Amniotic stem cell (primary cell): ENCODE measurements at places on chromosomes 11 and 22.

DNA sequence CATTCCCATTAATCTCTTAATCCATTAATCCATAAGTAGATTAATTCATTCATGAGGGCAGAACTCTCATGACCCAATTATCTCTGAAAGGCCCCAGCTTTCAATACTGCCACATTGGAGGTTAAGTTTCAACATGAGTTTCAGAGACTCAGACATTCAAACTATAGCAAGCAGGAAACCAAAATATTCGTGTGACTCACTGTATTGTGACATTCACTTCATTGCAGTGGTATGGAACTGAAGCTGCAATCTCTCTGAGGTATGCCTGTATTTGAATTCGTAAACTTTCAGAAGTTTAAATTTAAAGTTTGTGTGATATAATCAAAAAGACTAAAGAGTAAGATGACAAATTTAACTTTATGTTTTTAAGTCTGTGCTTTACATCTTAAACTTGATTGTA is 2.9 kb upstream of the OR52J3 start:
- DNase-seq, result no peak

DNA sequence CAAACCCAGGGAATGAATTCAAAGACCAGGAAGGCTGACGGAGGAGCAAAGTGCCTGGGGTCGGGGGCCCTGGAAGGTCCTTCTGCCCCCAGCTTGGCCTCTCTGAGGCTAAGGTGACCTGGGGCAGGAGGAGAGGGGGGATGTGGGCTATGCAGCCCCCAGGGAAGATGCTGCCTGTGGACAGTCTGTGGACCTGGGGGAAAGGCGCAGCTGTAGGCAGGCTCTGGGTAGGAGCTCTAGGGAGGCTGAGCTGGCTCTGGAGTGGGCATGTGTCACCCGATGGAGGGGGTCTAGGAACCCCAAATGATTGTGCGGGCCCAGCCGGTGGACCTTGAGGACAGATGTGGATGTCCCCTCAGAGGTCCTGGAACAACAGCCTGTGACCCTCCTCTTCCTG is 42.8 kb downstream of the WNT7B start:
- no peak for DNase-seq

DNA sequence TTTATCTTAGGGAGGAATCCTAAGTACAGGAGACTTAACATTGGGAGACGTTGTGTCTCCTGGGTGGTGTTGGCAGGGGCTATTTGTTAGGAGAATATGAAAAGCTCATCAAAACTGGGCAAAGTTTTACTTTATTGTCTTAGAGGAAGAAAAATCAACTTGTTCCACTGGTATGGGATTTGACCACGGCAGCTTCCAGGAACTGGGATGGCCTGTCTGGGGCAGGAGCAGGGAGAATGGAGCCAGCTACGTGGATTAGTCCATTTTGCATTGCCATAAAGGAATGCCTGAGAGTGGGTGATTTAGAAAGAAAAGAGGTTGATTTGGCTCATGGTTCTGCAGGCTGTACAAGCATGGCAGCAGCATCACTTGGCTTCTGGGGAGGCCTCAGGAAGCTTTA is 198.4 kb downstream of the ADAMTS15 start:
- no peak for DNase-seq

GRCh38 chr11:114812733-114813132 is 134.4 kb downstream of the NXPE2 start:
- no peak for DNase-seq

DNA sequence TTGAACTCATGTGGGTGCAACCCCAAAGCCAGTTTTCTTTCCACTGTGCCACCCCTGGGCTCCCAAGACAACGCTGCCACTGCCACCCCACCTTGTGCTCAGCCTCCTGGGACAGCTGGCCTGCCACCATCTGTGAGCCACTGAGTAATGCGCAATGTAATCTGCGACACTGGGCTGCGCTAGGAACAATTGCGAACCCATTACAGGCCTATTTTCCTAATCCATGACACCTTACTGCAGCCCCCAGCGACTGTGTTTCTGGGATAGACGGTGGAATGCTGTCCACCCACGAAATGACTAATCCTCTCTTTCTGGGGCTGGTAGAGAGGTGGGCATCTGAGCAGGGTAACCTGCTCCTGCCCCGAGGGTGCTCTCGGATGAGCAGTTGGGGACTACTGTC is 22.2 kb downstream of the FLRT1 start:
- no peak for DNase-seq

- no peak for DNase-seq
Observed at GRCh38 chr11:103683576-103683975, 352.9 kb upstream of the DDI1 start.

GRCh38 chr11:83571302-83571701 is 285.1 kb upstream of the CCDC90B start:
- no peak for DNase-seq

DNA sequence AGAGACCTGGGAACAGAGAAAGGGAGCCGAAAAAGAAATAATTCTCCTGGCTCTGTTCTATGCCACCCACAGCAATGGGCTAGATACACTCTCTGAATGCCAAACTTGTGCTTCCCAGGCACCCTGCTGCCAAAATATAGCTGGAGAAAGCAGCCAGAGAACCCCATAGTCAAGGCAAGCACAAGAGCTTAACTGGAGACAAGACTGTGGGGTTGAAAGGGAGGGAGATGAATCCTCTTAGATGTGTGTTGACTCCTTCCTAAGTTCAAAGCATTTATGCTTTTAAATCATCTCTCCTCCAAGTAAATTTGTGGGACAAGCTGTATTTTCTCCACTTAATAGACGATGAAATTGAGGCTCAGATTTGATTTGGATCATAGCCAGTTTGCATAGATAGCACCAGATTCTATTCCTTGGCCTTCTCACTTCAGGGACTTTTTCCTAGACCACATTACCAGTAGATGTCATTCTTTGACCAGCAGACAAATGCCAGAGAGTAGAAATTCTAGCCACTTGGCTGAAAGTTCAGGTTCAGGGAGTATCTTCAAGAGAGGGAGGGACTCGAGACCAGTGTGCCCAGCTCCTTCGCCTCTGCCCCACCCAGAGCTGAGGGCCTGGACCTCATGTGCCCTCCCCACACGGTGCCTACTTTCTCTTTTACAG is 16.5 kb upstream of the ETS1 start:
- DNase-seq, result no peak

- DNase-seq, result no peak
Observed at GRCh38 chr11:11580841-11581411, 40.9 kb downstream of the GALNT18 start.

DNA sequence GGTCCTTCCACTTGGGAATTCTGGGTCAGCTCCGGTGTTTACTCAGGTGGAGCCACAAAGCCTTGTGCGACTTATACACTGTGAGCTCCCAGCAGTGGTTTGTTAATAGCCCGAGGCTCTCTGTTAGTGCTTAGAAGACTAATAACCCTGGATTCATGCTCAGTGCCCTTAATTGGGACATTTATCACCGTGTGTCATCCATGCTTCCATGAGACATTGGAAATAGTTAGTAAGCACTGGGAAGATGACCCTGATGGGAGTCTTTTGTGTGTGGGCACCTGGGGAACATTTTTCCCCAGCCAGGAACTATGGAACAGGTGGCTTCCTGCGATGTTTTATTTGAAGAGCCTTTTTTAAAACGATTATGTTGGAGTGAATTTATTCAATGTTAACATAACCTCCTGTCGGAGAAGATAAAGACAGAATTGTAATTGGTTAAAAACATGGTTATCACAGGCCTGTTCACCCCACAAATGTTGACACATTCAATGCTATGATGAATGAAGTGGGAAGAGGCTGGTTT is 188.9 kb downstream of the MYO18B start:
- DNase-seq, result no peak

GRCh38 chr22:45072322-45072903 is 62.6 kb upstream of the PHF21B start:
- peak; percentile 32 for DNase-seq

DNA sequence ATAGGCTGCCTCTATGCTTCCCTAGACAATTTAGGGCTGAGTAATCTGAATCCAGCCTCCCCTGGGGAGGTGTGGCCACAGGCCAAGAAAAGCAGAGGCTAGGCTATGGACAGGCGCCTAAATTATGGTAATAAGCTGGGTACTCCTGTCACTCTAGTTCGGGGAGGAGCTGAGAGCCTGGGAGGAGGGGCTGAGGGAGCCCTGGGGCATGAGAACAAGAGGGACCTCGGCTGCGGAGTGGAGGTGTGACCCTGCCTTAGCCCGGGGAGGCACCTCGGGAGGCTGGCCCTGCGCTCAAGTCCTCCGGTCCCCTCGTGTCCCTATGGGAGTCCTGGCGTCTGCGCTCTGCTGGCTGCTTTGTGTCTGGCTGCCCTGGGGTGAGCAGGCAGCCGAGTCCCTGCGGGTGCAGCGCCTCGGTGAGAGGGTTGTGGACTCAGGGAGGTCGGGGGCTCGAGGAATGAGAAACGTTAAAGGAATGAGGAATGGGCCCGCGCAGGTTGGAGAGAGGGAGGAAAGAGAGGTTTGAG is at the start of gene OTOG:
TSS of gene OTOG (plus strand) at position 209 of the 527 bp plus-strand sequence. CDS start at position 323, 114 bp downstream.
- DNase-seq, result no peak

DNA sequence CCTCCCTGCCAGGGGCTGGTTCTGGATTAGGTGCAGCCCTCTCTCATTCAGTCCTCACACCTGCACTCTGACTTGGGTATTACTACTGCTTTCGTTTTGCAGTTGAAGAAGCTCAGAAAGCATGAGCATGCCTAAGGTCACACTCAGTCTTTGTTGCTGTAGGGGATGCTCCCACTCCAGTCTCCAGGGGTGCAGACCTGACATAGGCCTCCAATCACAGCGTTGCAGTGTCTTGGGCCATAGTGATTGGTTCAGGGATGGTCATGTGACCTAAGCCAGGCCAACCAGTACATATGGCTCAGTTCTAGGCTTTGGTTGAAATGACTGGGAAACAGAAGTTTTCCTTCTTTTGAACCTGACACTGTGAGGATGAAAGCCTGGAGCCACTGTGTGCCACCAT is 61.7 kb downstream of the FBXO7 start:
- DNase-seq, result no peak

- DNase-seq, result peak; percentile 80
Observed at GRCh38 chr11:11813288-11813962, 28.3 kb upstream of the USP47 start.

DNA sequence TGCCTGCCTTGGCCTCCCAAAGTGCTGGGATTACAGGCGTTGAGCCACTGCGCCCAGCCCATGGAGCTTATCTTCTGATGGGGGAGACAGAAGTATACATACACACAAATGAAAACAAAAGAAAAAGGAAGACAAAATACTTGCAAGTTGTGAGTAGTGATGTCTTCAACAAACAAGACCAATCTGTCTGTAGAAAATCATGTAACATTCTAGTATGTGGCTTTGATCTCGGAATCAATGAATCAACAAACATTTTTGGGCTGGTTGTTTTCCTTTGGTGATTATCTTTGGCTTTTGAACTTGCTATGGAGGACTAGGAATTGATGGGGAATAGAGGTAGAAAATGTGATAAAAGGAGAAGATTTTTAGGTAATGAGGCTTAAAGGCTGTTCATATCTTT is 3.4 kb upstream of the CTNND1 start:
- DNase-seq, result no peak

- no peak for DNase-seq
Observed at GRCh38 chr22:25485626-25486545, 78.6 kb upstream of the GRK3 start.

- DNase-seq, result no peak
Observed at GRCh38 chr11:73383249-73384124, 7.3 kb downstream of the RELT start.
